ENCODE measurements at places on chromosomes 11 and 22.
A peak's percentile ranks its signal among the peaks of the same experiment; 100 is the strongest.

- DNase-seq = no peak
These were observed 8.2 kb downstream of the OSBP2 start for GRCh38 chr22:30702856-30703255.

DNA sequence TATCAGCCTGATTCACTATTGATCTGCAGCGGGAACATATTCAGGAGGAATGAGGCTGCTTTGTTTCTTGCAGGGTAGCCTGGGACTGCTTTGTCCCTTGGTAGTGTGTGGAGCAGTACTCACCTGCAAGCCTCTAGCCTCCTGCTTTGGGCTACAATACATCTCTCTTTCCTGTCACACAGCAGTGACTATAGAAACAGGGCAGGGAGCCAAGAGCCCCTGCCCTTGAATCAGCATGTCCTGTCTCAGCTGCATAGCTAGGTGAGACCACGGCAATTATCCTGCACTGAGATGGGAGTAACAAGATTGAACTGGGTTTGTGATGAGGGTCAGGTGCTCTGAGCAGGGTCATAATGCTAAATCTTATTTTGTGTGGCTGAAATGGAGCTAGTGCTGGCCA, 191.9 kb downstream of the NELL1 start:
- no peak for DNase-seq

- no peak for DNase-seq
These were observed 11.6 kb upstream of the OOSP4B start for GRCh38 chr11:60005360-60005759.

DNA sequence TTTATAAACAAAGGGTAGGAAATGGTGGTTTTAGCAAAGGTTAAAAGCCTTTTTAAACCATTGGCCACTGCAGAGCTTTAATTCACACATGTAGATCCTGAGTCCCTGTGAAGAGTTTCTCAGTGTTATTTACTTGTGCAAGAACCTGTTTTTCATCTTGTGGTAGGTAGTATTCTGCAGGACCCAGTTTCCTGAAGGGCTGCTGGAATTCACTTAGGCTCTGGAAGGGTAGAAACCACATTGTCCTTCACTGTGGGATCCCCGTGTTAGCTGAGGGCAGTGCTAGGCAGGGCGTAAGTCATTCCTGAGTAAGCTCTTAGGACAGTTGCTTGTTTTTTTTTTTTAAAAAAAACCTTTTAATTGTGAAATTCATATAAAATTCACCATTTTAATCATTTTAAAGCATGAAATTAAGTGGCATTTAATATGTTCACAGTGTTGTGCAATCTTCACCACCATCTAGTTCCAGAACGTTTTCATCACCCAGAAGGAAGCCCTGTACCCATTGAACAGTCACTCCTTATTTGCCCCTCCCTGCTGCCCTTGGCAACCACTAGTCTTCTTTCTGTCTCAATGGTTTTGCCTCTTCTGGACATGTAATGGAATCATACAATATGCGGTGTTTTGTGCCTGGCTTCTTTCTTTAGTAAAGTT, 77.7 kb downstream of the C22orf31 start:
- no peak for DNase-seq

GRCh38 chr11:14417617-14418374, 58.8 kb upstream of the RRAS2 start:
- DNase-seq = no peak

DNA sequence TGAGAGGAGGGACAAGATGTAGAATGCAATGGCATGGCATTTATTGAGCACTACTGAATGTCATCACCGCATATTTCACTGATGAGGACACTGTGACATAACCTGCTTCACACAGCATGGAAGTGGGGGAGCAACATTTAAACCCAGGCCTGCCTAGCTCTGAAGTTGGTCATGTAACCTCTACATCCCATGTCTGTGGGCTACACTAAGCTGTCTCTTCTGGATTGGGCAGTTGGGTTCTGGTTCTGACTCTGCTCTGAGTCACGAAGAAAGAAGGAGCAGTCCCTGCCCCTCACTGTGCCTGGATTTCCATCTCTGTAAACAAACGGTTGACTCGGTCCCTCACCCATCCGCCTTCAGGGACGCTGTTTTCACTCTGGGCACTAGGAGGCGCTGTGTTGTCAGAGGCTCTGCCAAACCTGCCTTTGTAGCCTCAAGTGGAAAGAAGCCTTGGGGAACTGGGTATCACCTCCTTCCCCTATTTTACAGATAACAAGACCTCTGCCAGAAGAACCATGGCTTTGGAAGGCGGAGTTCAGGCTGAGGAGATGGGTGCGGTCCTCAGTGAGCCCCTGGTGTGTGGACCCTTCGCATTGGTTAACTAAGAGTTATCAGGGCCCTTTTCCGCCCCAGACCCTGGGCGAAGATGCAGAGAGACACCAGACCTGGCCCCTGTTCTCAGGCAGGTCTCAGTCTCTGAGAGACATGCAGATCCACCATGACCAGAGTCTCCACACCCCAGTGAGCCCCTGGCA, 12.7 kb upstream of the ARHGEF17 start:
- DNase-seq = peak; percentile 56

GRCh38 chr11:86774417-86774816, 25.9 kb upstream of the PRSS23 start:
- DNase-seq = no peak

DNA sequence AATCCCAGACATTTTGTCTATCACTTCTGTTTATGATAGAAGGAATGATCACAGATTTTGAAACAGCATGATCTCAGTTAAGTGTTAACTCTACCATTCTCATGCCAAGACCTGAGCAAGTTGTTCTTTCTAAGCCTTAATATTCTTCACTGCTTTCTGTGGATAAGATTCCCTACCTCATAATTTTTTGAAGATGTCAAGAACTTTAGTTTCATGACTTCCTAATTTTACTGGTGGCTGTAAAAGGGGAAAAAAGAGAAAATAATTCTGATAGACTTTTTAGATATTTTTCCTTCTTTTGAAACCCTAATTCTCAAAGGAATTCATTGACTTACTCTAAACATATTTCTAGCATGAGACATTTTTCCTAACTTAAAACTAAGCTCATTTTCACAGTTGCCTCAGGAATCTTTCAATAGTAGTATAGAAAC, 520.0 kb upstream of the LUZP2 start:
- DNase-seq = no peak

- DNase-seq = no peak
These were observed 61.7 kb downstream of the ME3 start for GRCh38 chr11:86610559-86611341.
